Daoy (cell line): ENCODE measurements at places on chromosomes 4 and X. TPM values are rescaled to one million over a fixed set of nuclear protein-coding genes. Genes with fewer than 3 reads are reported as not detected.

DNA sequence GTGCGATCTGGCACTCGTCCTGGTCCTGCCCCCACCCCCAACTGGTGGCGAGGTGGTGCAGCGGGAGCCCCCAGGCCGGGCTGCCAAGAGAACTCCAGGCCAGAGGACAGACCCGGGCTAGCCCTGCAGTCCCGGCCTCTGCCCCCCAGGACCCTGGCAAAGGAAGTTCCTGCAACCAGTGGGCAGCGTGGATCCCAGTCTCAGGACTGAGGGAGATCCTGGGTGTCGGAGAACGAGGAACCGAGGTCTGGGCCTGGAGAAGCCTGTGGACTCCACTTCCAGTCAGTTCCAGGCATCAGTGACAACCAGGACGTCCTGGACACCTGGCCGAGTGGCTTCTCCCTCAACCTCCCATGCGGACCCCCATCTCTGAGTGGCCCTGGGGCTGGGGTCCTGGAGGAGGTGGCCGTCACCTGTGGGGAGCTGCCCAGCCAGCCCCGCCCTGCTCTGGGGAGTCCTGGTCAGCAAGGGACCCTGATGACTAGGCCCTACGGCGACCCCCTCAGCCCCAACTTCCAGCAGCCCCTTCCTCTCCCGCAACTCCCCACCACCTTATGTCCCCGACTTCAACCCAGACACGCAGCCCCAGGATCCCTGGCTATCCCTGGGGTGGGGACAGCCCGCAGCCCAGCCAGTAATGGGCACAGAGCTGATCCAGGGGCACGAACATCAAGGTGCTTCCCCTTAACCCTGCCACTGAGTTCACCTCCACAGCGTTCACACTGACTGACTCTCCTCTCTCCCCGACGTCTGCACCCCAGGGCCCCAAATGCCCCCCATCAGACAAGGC is 53.7 kb upstream of the NKX1-1 start:
- DNase-seq: no peak

- DNase-seq: no peak
Observed at GRCh38 chr4:8870647-8871416, 807 bp downstream of the HMX1 start.

Gene HSPA4L
- total RNA-seq: 7.9 and 10.5 TPM in 2 replicates

Gene LGI2
- 0.03 and 0.06 TPM in 2 replicates for total RNA-seq

DNA sequence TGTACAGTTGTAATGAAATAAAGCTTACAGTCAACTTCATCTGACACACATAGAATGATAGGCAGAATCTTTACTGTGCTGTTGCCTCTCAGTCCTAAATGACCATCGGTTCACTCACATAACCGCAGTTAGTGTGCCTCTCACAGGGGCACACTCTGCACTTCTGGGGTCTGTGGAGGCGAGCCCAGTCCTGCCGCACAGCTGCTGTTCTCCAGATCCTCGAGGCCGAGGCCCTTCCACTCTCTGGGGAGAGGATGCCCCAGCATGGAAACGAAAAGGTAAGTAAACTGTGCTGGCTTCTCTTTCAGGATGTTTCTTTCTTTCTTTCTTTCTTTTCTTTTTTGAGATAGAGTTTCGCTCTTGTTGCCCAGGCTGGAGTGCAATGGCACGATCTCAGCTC is 88.0 kb downstream of the DCTD start:
- no peak for DNase-seq

GRCh38 chrX:31186693-31187338 is 115.0 kb upstream of the FTHL17 start:
- DNase-seq: no peak

Gene GJB1
- total RNA-seq: not detected in 2 replicates

Gene NDP
- 0.06 TPM in 1 of 2 replicates, not detected in the other for total RNA-seq

- DNase-seq: no peak
Observed at GRCh38 chr4:54716478-54717065, 58.8 kb downstream of the KIT start.

Gene TSPAN7
- total RNA-seq: 0.63 TPM in 1 of 2 replicates, not detected in the other

DNA sequence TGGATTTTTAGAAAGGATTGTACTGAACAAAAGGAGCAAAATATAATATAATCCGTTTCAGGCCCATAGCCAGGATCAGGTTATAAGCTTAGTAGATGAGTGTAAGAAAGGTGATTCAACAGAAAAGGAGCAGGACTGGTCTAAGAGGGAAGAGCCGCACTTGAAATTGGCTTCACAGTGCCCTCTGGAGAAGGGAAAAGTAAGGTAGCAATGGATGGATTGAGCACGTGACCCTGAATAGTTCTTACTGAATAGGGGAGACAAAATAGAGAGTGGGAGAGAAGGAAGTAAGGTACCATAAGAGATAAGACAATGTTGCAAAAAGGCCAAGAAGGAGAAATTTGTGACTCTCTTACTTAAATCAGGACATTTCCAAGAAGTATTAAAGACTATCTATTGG is 15.6 kb downstream of the CXorf66 start:
- DNase-seq: no peak

GRCh38 chr4:76380561-76380960 is 40.4 kb downstream of the CCDC158 start:
- DNase-seq: no peak

GRCh38 chr4:152989554-152989970 is 53.4 kb downstream of the FHDC1 start:
- DNase-seq: no peak

DNA sequence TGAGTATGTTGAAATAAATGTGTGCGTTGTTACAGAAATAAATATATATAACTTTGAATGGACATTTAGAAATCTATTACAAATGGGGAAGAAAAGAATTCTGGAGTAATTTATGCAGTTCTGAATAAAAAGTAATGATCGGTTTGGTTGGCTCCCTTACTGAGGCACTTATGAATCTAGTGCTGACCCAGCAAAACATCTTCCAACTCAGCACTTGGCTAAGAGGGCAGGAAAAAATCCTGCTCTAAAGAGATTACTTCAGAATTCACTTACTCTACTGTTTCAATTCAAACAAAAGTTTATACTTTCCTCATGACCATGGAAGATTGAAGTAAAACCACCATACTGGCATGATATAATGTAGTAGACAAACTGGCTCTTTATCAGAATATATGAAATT is 123.9 kb upstream of the RXFP1 start:
- DNase-seq: no peak
